ENCODE measurements at places on chromosomes 2 and 18. TPM values are rescaled to one million over a fixed set of nuclear protein-coding genes. Genes with fewer than 3 reads are reported as not detected.

The ELMOD3 gene
- 16.0 TPM for polyA plus RNA-seq

The CD28 gene
- 1.3 TPM for polyA plus RNA-seq

The GRHL1 gene
- polyA plus RNA-seq, result 0.16 TPM

The KCMF1 gene
- polyA plus RNA-seq, result 17.6 TPM

The PARD6G gene
- not detected for polyA plus RNA-seq

The UCN gene
- 1.6 TPM for polyA plus RNA-seq

The CHRND gene
- polyA plus RNA-seq, result not detected

The CCDC93 gene
- polyA plus RNA-seq, result 11.7 TPM

The KIAA1328 gene
- polyA plus RNA-seq, result 12.6 TPM

The KATNAL2 gene
- 0.59 TPM for polyA plus RNA-seq

The COPS7B gene
- 40.7 TPM for polyA plus RNA-seq

The EVA1A gene
- not detected for polyA plus RNA-seq

The CYP20A1 gene
- 34.9 TPM for polyA plus RNA-seq

The GAREM2 gene
- 0.19 TPM for polyA plus RNA-seq

The ADD2 gene
- 17.3 TPM for polyA plus RNA-seq

The GDF7 gene
- 0.74 TPM for polyA plus RNA-seq

The POTEI gene
- polyA plus RNA-seq, result not detected

The TRABD2A gene
- 5.7 TPM for polyA plus RNA-seq

The POU3F3 gene
- polyA plus RNA-seq, result not detected

The WDR35 gene
- 1.3 TPM for polyA plus RNA-seq

The MEX3C gene
- 4.8 TPM for polyA plus RNA-seq

The ADRA2B gene
- not detected for polyA plus RNA-seq

The CAVIN2 gene
- 4.8 TPM for polyA plus RNA-seq

The PPM1B gene
- 40.7 TPM for polyA plus RNA-seq

The CYP27C1 gene
- polyA plus RNA-seq, result not detected

The FAM110C gene
- not detected for polyA plus RNA-seq

The ATIC gene
- 137 TPM for polyA plus RNA-seq

The ZNF385B gene
- not detected for polyA plus RNA-seq

The CNGA3 gene
- polyA plus RNA-seq, result not detected

The POTEJ gene
- polyA plus RNA-seq, result not detected

The SMIM21 gene
- polyA plus RNA-seq, result not detected

The CYP26B1 gene
- polyA plus RNA-seq, result not detected

The ETAA1 gene
- 6.5 TPM for polyA plus RNA-seq

The IL36G gene
- polyA plus RNA-seq, result not detected

The INPP5D gene
- polyA plus RNA-seq, result 220 TPM

The KCNG3 gene
- not detected for polyA plus RNA-seq

The CAPN14 gene
- 2.9 TPM for polyA plus RNA-seq
